A549 treated with dexamethasone at 1 μM for 4 hours (cell line): ENCODE measurements at places on chromosomes 3 and 15. TPM values are rescaled to one million over a fixed set of nuclear protein-coding genes. Genes with fewer than 3 reads are reported as not detected.

PFN2 gene
- total RNA-seq, result 151 to 178 TPM (median 168 TPM) in 5 replicates

STAB1 gene
- 0.09 to 0.17 TPM (median 0.13 TPM) in 4 of 5 replicates, not detected in the other for total RNA-seq

IL5RA gene
- not detected in 5 replicates for total RNA-seq

IL16 gene
- 0.18 to 0.29 TPM in 2 of 5 replicates, not detected in the others for total RNA-seq

FANCD2 gene
- total RNA-seq, result 18.3 to 21.7 TPM (median 20.2 TPM) in 5 replicates

MME gene
- 0.07 to 0.13 TPM (median 0.08 TPM) in 3 of 5 replicates, not detected in the others for total RNA-seq

CEMIP gene
- 0.83 to 1.5 TPM (median 1.3 TPM) in 5 replicates for total RNA-seq

UPK1B gene
- 11.5 to 13.2 TPM (median 11.8 TPM) in 5 replicates for total RNA-seq

SLC28A2 gene
- total RNA-seq, result not detected in 5 replicates

RPN1 gene
- 157 to 173 TPM (median 162 TPM) in 5 replicates for total RNA-seq

GABRG3 gene
- total RNA-seq, result 0.24 to 0.49 TPM (median 0.38 TPM) in 5 replicates

HYAL3 gene
- 7.0 to 9.9 TPM (median 8.8 TPM) in 5 replicates for total RNA-seq

UROC1 gene
- total RNA-seq, result not detected in 5 replicates

ARGFX gene
- not detected in 5 replicates for total RNA-seq

FYCO1 gene
- total RNA-seq, result 4.7 to 6.5 TPM (median 5.9 TPM) in 5 replicates

POLQ gene
- 5.3 to 8.1 TPM (median 6.7 TPM) in 5 replicates for total RNA-seq

DNASE1L3 gene
- 0.10 to 0.15 TPM (median 0.11 TPM) in 4 of 5 replicates, not detected in the other for total RNA-seq

TMCO5A gene
- total RNA-seq, result not detected in 5 replicates

CATSPER2 gene
- total RNA-seq, result 0.17 to 1.8 TPM (median 0.86 TPM) in 5 replicates

DZIP1L gene
- 8.0 to 12.5 TPM (median 11.0 TPM) in 5 replicates for total RNA-seq

DPPA2 gene
- 0.06 TPM in 1 of 5 replicates, not detected in the others for total RNA-seq

ITIH4 gene
- 0.25 to 1.0 TPM (median 0.63 TPM) in 5 replicates for total RNA-seq

C2CD4B gene
- total RNA-seq, result 0.10 to 0.27 TPM (median 0.18 TPM) in 5 replicates

ALAS1 gene
- total RNA-seq, result 42.1 to 49.2 TPM (median 46.6 TPM) in 5 replicates

P2RY14 gene
- total RNA-seq, result not detected in 5 replicates

GPR87 gene
- 2.1 to 2.9 TPM (median 2.4 TPM) in 5 replicates for total RNA-seq

SCAANT1 gene
- total RNA-seq, result not detected in 5 replicates

TLR9 gene
- 0.02 to 0.12 TPM (median 0.07 TPM) in 3 of 5 replicates, not detected in the others for total RNA-seq

RHCG gene
- 37.0 to 51.0 TPM (median 39.6 TPM) in 5 replicates for total RNA-seq

CAMKV gene
- 0.15 to 0.32 TPM (median 0.21 TPM) in 5 replicates for total RNA-seq

TBC1D23 gene
- total RNA-seq, result 10.7 to 14.8 TPM (median 13.0 TPM) in 5 replicates

ATP8B4 gene
- total RNA-seq, result 0.72 to 1.1 TPM (median 0.94 TPM) in 5 replicates

SPINK8 gene
- not detected in 5 replicates for total RNA-seq

SHISA5 gene
- 95.5 to 137 TPM (median 133 TPM) in 5 replicates for total RNA-seq

SH2D7 gene
- not detected in 5 replicates for total RNA-seq

EBLN2 gene
- 0.30 to 0.47 TPM (median 0.41 TPM) in 5 replicates for total RNA-seq
